ENCODE measurements at places on chromosomes 11 and 22.

DNA sequence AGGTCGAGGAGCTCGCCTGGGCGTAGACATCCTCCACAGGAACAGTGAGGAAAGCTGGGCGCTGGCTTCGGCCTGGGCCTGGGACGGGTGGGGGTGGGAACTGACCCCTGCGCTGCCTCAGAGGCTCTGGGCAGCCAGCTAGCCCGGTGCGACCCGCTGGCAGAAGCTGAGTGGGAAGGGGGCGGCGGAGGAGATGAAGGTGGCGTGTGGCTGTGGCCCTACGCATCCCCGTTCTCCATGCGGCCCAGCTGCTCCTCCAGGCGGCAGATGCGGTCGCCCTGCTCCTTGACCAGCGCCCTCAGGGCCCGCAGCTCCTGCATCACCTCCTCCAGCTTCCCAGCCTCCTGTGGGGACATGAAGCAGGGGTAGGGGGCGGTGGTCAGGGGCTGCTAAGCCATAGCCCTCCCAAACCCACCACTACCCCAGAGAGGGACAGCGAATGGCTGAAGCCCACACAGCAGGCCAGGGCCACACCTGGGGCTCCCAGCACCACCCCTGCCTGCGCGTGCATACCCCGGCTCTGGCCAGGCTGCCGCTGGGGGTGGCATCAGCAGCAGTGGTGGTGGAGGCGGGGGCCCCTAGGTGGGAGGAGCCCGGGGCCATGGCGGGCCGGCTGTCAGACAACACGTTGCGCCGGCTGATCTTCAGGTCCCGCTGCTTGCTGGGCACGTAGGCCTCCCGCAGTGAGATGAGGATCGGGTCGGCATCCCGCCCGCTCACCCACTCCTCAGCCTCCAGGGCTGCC lies 848 bp upstream of the PTPRCAP start:
- peak; percentile 56 for DNase-seq

DNA sequence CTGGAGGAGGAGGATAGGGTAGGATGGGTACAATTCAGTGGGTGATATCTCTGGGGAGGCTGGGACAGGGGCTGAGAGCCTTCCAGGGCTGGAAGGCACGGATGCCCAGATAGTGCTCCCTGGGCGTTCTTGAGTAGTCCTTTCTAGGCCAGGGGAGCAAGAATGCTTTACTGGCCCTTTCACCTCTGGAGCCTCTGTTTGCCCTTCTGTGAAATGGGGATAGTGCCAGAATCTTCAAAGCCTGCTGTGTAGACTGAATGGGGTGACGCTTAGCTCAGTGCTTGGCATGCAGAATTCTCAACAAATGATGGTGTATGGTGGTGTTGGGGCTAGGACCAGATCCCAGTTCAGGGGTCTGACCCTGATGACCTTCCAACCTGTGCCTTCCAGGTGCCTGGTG lies 7.7 kb downstream of the MTFP1 start:
- no peak for DNase-seq

- DNase-seq: no peak
Measured at GRCh38 chr22:41935509-41935908, 8.9 kb upstream of the TNFRSF13C start.

GRCh38 chr11:45278714-45279113 lies 7.4 kb downstream of the SYT13 start:
- no peak for DNase-seq

DNA sequence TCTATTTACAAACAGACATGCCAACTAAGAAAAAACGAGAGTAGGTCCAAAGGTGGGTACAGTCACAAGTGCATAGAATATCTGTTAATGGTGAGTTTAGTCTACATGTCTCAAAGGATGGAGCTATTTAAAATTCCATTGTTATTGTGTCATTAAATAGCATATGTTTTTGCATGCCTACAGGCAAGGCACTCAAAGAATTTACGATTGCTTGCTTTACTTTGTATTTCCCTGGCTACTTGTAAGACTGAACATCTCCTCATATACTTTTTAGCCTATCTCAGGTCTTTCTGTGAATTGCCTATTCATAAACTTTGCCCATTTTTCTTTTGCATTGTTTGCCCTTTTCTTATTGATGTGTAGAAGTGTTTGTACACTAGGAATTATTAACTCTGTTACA lies 39.7 kb downstream of the DEUP1 start:
- no peak for DNase-seq

DNA sequence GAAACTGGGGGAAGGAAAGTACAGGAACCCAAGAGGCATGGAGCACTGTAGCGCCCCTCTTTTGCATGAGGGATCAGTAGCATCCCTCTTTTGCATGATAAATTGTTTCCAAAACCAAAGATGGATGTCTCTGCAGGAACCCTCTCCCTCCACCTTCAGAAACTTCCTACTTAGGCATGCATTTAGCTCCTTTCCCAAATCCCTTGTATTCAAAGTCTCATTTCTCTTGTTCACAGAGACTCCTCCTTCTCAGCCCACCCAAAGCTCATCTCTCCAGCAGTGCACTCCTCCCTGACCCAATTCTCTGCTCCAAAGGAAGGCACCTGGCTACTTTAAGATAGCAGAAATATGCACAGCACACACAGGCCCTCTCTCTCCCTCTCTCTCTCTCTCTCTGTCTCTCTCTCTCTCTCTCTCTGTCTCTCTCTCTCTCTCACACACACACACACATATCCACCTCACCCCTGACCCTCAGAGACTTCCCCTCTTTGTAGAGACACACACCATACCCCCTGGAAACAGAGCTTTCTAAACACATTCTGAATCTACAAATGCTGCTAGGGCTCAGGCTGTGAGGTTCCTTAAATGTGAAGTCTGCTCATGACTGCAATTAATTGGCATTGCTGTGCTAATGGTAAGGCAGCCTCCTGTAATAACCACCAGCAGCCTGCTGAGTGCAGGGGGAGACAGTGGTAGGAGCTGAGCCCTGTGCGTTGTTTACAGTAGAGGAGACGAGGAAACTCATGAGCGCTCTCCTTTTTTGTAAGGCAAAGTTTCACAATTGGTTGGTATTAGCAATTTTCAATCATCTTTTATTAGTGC lies 519.6 kb downstream of the NTM start:
- no peak for DNase-seq

GRCh38 chr11:96424693-96425092 lies 34.9 kb downstream of the JRKL start:
- no peak for DNase-seq

DNA sequence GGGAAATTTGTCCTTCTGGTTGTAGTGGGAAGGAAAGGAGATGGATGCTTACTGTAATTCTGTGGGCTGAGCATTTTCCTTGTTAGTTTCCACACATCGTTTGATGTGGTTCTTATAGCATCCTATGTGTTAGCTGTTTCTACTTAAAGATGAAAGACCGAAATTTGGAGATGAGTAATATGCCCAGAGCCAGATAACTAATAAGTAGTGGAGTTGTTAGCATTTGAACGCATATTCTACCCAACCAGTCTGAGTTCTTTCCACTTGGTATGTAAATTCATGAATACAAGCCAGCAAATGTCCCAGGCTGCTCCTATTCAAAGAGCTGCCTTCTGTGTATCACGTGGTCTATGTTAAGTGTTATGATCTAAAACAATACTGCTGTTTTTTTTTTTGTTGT lies 14.6 kb downstream of the SPECC1L start:
- no peak for DNase-seq

GRCh38 chr11:134374171-134374570 lies 37.9 kb downstream of the B3GAT1 start:
- DNase-seq: no peak

DNA sequence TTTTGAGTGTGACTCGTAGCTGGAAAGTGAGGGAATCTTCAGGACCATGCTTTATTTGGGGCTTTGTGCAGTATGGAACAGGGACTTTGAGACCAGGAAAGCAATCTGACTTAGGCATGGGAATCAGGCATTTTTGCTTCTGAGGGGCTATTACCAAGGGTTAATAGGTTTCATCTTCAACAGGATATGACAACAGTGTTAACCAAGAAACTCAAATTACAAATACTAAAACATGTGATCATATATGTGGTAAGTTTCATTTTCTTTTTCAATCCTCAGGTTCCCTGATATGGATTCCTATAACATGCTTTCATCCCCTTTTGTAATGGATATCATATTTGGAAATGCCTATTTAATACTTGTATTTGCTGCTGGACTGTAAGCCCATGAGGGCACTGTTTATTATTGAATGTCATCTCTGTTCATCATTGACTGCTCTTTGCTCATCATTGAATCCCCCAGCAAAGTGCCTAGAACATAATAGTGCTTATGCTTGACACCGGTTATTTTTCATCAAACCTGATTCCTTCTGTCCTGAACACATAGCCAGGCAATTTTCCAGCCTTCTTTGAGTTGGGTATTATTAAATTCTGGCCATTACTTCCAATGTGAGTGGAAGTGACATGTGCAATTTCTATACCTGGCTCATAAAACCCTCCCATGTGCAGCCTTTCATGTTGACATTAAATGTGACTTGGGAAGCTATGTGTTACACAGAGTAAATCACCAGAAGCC lies 11.0 kb downstream of the OR51E1 start:
- DNase-seq: no peak

- no peak for DNase-seq
Measured at GRCh38 chr11:70082829-70083228, 4.7 kb downstream of the ANO1 start.

- no peak for DNase-seq
Measured at GRCh38 chr11:86408845-86409244, 34.2 kb downstream of the CCDC81 start.

DNA sequence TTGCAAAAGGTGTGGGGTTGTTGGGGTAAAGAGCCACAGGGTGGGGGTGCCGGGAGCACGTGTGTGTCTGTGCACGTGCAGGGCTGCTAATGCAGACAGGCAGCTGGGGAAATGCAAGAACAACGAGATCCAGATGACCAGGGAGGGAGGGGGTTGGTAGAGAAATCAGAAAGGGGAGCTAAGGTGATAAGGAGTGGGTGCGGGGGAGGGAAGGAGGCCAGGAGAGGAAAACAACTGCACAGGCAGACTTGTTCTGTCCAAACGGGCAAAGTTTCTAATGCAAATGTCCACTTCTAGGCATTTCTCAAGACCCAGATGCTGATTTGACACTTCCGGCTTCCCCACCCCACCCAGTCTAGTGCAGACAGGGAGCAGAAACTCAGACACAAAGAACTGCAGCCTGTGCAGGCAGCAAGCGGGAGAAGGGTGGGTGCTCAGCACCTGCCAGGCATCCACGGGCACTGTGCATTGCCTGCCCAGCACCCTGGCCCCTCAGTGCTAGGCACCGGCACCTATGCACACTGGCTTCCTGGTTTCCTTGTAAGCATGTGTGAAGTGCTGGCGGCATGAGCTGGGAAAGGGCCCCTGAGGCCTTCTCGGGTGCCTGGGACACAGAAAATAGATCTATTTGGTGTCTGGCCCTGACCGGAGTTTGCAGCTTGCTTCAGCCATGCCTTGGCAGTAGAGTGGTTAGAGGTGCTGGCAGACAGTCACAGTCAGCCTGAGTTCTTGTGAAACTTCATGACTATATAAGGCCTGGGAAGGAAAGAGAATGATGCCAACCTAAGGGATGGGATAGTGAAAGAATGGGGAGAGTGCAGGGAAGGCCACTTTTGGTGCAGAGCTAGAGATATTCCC lies 220.1 kb upstream of the SORL1-AS1 start:
- DNase-seq: no peak

DNA sequence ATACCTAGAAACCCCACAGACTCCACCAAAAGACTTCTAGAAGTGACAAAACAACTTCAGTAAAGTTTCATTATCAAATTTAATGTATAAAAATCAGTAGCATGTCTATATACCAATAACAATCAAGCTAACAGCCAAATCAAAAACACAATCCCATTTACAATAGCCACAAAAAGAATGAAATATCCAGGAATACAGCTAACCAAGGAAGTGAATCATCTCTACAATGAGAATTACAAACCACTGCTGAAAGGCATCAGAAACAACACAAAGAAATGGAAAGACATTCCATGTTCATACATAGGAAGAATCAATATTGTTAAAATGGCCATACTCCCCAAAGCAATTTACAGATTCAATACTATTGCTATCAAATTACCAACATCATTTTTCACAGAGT lies 46.0 kb downstream of the PRCP start:
- no peak for DNase-seq

DNA sequence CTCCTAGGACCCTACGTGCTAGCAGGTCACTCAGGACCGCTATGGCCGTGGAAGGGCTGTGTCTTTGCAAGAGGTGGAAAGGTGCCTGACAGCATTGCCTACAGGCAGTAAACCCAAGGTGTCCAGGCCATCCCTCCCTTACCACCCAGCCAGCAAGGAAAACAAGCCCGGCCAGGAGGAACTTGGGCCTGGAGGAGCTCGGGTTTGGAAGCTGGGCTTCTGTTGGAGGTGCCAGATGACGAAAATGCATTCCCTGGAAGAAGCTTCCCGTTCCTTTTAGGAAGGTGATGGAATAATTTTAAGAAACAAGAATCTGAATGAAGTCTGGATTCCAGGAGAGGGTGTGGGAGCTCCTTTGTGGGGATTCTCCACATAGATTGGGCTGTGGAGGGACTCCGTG lies 23.6 kb downstream of the FBLN1 start:
- no peak for DNase-seq

GRCh38 chr11:119728211-119728626 lies 781 bp downstream of the NECTIN1 start:
- no peak for DNase-seq

GRCh38 chr22:26800858-26801257 lies 143.5 kb downstream of the MIAT start:
- no peak for DNase-seq

- no peak for DNase-seq
Measured at GRCh38 chr11:70454197-70454767, 56.0 kb downstream of the CTTN start.

GRCh38 chr11:134512571-134513538 lies 100.8 kb upstream of the B3GAT1 start:
- no peak for DNase-seq

- no peak for DNase-seq
Measured at GRCh38 chr22:49571326-49571725, 256.3 kb downstream of the BRD1 start.

GRCh38 chr11:44854086-44854485 lies 96.6 kb downstream of the TP53I11 start:
- no peak for DNase-seq

DNA sequence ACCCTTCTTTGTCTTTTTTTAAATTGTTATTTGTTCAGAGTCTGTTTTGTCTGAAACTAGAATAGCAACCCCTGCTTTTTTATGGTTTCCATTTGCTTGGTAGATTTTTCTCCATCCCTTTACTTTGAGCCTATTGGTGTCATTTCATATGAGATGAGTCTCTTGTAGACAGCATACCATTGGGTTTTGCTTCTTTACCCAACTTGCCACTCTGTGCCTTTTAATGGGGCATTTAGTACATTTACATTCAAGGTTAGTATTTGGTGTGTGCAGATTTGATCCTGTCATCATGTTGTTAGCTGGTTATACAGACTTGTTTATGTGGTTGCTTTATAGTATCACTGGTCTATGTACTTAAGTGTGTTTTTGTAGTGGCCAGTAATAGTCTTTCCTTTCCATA lies 28.0 kb downstream of the CCDC15 start:
- DNase-seq: no peak

- DNase-seq: no peak
Measured at GRCh38 chr11:120632579-120632978, 121.0 kb downstream of the GRIK4 start.

Data from stimulated activated CD4-positive, alpha-beta T cell treated with anti-CD3 and anti-CD28 coated beads, Interleukin-1b, Interleukin-23, amount 100 ng/mL, for 4 hours (primary cell).